ENCODE measurements at places on chromosomes 2 and 18. TPM values are rescaled to one million over a fixed set of nuclear protein-coding genes. Genes with fewer than 3 reads are reported as not detected.

DNA sequence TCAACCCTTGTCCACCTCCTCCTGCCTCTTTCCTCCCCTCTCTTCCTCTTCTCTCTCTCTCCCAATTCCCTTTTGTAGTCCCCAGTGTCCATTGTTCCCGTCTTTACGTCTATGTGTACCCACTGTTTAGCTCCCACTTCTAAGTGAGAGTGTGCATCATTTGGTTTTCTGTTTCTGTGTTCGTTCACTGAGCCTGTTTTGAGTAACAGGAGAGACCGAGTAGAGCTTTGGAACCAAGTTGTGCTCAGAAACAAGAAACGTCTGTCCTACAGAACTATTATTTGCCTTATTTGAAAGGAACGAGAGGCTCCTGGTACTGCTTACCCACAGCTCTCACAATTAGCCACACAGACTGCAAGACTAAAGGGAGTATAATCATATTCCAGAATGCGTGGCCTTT is 50.1 kb upstream of the MAPRE2 start:
- no peak for DNase-seq

GRCh38 chr2:238161291-238162051 is 2.7 kb downstream of the ERFE start:
- no peak for DNase-seq

DNA sequence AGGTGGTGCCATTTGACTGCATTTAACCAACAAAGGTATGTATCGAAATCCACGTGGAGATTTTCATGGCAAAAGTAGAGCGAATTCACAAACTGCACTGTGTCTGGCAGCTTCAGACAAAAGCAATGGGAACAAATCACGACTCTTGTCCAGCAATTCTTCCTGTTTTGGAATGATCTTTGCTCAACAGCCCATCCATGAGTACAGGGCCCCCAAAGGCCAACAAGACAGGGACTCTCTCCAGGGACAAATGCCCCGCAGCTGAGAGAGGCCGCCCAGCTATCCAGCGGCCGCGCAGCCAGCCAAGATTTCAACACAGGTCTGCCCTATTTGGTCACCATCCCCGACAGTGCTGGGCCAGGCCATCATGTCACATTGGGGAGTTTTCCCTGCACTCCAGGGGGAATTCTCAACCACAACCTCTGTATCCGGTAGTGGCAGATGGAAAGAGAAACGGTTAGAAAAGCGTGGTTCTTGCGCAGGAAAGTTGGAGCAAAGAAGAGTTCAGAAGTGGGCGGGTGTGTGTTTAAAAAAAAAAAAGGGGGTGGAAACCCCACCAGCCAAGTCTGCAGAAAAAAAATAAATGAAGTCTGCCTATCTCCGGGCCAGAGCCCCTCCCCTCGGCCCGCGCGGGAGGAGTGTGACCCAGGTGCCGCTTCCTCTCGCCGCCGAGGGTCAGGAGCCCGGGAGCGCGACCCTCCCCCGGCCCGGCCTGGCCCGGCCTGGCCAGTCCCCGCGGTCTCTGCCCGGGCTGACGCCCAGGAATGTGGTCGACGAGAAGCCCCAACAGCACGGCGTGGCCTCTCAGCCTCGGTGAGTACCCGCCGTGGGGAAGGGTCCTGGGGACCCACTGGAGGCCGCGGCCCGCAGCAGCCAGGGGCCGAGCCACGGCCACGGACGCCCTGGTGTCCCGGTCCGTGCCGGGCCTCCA is at the start of gene GYPC:
Gene GYPC, plus strand, starts transcription at position 659 of the 931 bp plus-strand sequence. Its CDS starts 106 bp downstream, at position 765.
- peak; percentile 39 for DNase-seq

DNA sequence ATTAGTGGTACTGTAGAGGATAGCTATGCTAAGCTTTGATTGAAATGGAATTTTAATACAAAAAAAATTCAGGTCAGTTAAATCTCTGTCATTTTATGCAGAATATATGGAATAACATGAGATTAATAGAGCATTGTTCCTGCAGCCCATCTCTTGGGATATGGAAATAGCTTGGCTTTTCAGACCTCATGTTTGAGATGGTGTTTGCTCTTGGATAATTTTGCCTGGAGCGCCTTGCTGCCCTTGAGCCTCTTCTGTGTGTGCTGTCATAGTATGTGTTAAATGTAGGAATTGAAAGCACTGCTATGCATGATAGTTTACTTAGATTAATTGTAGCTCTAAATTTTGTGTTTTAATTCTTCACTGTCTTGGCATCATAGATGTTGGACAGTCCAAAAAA is 27.7 kb downstream of the GALNT1 start:
- no peak for DNase-seq

DNA sequence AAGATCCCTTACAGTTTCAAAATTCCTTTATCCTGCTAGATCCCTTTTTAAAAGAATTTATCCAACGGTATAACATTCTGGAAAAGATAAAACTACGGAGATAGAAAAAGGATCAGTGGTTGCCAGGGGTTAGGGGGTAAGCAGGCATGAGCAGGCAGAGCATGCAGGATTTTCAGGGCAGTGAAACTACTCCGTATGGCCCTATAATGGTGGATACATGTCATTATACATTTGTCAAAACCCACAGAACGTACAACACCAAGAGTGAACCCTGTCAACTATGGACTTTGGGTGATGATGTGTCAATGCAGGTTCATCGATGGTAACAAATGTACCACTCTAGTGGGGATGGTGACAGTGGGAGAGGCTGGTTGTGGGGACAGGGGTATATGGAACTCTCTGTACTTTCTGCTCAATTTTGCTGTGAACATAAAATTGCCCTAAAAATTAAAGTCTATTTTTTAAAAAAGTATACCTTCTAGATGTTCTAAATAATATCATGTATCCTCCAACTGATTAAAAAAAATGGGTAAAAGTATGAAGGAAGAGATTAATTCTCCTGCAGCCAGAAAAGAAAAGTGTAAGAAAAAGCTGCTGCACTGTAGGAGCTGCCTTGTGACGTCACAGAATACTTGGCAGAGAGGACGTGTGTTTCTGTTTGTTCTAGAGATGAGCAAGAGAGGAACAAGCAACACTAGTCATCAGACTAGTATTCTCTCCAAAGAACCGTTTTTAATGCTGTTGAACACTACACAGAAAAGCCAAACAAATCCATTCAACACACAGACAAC is 23.6 kb downstream of the ANKRD44 start:
- peak; percentile 64 for DNase-seq

- no peak for DNase-seq
These were observed 160.8 kb downstream of the PMAIP1 start for GRCh38 chr18:60060578-60060977.

- no peak for DNase-seq
These were observed 12.9 kb upstream of the ADAM23 start for GRCh38 chr2:206430452-206430851.

GRCh38 chr2:124027182-124027581 is 2.1 kb downstream of the CNTNAP5 start:
- peak; percentile 58 for DNase-seq

DNA sequence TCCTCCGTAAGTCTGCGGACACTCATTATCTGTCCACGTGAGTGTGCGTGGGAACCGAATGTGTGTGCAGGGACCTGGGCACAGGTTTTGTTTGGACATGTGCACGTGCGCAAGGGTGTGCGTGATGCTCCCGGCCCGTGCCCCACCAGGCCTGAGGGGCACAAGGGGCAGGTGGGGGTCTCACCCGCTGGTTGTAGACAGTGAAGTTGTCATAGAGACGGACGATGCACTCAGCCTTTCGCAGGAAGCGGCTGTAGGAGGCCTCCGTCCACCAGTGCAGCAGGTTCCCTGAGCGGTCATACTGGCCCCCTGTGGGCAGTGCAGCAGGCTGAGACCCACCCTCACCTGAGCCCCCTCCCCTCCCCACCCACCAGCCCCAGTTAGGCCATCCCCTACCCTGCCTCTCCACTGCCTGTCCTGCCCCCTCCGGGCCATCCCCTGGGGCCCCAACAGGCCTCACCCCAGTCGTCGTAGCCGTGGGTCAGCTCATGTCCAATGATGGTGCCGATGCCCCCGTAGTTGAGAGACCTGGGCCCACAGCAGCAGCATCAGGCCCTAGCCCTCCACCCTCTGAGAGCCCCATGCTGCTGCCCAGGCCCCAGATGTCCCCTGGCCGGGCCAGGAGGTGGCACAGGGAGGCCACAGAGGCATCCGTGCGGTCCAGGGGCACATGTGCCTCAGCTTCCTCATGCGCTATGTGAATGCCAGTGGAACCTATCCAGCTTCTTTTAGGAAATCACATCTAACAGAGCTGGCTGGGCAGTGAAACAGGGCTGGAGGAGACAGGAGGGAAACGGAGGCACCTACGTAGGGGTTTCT is 6.1 kb downstream of the ECEL1 start:
- no peak for DNase-seq

DNA sequence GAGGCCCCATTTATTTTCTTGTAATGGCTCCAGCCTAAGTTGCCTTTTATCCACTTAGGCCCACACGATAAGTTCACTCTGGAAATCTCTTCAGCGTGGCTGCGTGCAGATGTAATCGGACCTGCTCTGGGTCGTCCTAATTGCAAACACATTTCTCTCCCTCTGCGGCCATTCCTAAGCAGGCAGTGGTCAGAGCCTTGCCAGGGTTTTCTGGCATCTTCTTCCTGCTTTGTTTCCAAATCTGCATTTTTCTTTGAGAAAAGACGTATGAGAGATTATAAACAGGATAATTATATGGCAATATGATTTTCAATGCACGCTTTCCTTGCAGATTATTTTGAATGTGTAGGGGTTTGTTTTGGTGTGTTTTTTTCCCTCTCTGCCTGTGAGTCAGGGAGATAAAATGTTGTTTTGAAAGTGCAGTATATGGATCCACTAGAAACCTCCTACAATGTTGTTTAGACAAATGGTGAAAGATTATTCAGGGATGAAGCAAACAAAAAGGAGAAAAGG is 239.4 kb upstream of the TANK start:
- DNase-seq, result peak; percentile 11

DNA sequence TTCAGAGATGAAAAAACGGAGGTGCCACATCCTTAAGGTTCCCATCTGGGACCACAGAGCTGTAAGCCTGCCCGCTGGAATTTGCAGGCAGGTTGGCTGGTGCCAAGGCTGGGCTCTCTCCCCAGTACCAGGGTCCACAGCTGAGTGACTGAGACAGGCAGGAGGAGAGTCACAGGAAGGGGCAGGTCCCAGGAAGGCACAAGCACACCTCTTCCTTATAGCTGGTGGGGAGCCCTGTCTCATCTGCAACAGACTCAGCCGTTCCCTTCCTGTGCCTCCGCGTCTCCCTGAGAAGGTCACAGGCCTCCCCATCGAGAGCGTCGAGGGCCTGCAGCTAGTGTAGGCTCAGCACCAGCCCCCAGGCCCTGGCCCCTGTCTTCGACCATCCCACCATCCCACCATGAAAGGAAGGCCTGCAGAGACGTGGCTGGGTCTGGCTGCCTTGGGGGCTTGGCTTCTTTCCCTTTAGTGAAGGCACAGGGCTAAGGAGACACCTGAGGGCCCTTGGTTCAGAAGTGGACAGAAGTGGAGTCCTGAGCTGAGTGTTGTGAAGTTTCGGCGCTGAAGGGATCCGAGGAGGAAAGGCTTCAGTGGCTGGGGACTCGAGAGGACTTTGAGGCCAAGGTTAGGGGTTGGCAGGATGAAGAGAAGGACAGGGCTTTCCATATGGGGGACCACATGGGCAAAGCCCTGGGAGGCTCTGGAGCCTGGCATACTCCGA is 26.8 kb downstream of the GLI2 start:
- DNase-seq, result no peak

- no peak for DNase-seq
These were observed 167.3 kb upstream of the CYRIA start for GRCh38 chr2:16832910-16833309.

- DNase-seq, result peak; percentile 75
These were observed 584 bp downstream of the AAK1 start for GRCh38 chr2:69642709-69643601.

GRCh38 chr2:160207804-160208654 is 8.0 kb upstream of the ITGB6 start:
- peak; percentile 86 for DNase-seq

- no peak for DNase-seq
These were observed 58.0 kb upstream of the ZNF521 start for GRCh38 chr18:25409971-25410370.

DNA sequence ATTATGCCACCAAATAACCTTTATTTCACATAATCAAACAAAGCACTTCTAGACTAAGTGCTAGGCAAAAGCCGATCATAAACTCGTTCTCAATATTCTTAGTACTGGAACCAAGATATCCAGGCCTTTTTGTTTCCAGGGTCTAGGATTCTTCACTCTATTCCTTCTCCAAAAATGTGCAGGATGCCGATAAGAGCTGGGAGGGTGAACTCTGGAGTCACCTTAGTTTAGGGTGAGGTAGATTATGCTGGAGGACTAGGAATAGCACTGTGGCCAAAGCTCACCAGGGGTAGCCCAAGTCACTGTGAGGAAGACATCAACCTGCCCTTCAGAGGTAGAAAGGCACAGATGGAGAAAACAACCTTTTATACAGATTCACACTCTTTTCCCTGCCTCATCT is 37.3 kb downstream of the LONRF2 start:
- DNase-seq, result no peak

GRCh38 chr18:35050705-35051195 is 9.5 kb downstream of the MAPRE2 start:
- no peak for DNase-seq

GRCh38 chr2:135230150-135230549 is 178.1 kb downstream of the RAB3GAP1 start:
- DNase-seq, result no peak

DNA sequence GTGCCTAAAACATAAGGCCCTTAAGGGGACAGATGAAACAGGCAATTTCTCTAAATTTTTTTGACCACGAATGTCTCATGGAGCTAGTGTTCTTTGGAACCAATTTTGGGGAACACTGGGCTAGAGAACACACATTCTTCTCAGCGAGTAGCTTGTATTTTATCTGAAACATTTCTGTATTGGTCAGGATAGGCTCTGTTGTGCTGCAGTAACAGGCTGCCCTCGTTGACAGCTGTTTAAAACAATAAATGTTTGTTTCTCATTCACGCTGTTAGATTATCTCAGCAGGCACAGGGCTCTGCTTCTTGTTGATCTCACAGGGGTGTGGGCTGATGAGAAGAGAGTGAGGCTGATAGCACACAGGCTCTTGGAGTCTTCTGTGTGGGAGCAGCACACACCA is 105.3 kb downstream of the SH3RF3 start:
- DNase-seq, result no peak

- no peak for DNase-seq
These were observed 1008.8 kb downstream of the CNTNAP5 start for GRCh38 chr2:125033871-125034270.

DNA sequence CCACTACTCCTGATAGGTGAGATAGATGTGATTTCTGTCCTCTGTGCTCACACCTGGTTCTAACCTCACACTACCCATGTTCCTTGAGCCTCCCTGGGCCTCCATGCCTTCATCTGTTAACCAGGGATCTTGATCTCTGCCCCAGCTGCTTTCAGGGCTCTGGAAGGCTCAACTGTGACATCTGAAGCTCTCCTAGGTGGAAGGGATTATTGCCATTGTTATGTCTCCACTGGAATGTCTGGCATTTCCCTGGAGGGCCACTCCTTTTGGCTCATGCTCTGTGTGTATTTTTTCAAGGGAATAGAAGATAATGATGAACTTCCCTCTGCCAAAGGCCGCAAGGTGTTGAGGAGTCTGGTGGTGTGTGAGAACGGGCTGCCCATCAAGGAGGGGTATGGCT is 41.2 kb downstream of the PCARE start:
- peak; percentile 50 for DNase-seq

EPAS1 gene
- 283 TPM for total RNA-seq

IL1F10 gene
- total RNA-seq, result not detected

CPO gene
- total RNA-seq, result not detected

DSG3 gene
- not detected for total RNA-seq

MC4R gene
- total RNA-seq, result not detected

CGREF1 gene
- total RNA-seq, result 4.8 TPM
